ENCODE measurements at places on chromosomes 1 and 21. TPM values are rescaled to one million over a fixed set of nuclear protein-coding genes. Genes with fewer than 3 reads are reported as not detected.

The HTR1D gene
- total RNA-seq = not detected

The OXCT2 gene
- 0.42 TPM for total RNA-seq

The KRTAP19-1 gene
- total RNA-seq = not detected

The UBE2U gene
- total RNA-seq = not detected

DNA sequence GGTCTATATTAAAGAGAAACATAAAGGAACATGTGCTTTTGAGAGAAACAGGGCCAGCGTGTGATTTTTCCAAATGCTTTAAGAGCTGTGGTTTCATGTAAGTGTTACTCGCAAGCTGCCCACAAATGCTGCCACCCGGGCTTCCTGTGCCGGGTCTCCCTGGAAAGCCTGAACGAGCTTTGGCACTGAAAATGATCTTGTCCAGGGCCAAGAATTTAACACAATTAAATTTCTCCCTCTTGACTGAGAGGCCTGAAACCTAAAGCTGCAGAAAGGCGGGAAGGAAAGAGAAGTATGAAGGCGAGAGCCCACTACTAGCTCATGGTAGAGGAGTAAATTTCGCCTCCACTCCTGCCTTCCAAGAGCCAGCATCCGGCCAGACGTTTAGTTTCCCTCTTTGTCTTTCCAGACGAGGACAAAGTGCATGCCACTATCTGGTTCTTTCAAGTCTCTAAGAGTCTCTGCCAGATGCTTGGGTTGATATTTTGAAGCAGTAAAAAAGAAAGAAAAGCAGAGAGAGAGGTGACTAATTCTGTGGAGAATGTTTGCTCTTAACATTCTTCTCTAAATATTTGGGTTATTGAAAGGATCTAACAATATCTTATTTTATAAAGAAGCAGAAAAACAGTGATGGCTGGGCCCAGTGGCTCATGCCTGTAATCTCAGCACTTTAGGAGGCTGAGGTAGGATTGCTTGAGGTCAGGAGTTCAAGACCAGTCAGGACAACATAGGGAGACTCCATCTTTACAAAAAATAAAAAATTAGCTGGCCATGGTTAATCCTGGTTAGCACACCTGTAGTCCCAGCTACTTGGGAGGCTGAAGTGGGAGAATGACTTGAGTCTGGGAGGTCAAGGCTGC lies 100.0 kb upstream of the HNRNPU start:
- DNase-seq = peak; percentile 34

DNA sequence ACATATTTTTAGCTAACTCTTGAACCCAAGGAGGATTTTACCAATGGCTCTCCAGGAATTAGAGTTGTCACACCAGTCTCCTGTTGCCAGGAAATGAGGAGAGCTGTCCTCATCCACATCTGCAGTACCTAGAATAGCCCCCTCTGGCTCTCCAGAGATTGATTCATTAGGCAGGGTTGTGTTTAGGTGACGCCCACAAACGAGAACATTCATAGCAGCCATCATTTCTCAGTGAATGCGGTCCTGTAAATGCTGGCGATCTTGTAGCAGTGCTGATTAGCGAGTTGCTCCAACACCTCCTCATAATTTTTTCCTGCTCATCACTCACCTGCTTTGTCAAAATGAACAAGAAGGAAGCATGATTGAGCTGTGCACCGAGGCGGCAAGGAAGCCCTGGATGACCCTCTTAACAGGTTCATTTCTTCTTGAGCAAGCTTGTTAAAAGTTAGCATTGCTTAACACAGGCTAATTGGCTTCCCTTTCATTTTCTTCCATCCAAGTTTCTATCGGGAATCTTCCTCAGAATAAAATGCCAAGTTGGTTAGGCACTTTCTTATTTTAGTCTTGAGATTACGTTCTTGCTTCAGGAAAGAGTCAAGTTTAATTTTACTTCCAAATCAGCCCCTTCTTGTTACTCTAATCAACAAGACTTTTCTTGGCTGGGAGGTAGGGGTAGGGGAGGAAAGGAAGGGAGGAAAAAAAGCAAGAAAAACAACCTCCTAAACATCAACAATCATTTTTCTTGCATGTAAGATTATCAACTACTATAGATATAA lies 16.5 kb upstream of the KLHDC8A start:
- DNase-seq = no peak
